Progenitor cell of endocrine pancreas (in vitro differentiated cells): ENCODE measurements at places on chromosomes 6 and 20.

- H3K4me1 ChIP-seq, result no peaks in the 10 kb centered on the region
- DNase-seq, result no peak
- H3K27me3 ChIP-seq, result no peaks in the 10 kb centered on the region
- no peak overlapping the region for H3K27ac ChIP-seq
Measured at GRCh38 chr6:38549795-38550194, 89.9 kb downstream of the BTBD9 start.

DNA sequence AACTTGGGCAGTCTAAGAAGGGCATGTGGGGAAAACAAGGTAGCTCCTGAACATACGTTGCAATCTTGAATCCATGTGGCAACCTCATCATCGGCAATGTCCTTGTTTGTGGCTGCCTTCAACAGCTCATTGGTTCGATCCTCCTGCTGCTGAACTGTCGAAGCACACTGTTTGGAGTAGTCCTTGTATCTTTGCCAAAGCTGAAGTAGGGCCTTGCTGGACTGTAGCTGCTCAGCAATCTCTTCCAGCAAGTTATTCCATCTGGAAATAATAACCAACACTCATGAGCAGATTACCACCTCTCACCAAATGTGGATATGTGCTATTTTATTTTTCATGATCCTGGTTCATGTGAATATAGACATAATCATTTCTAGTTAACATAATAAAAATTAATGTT is 413.3 kb downstream of the ESR1 start:
- peaks cover 2% of the 10 kb centered on the region for H3K4me1 ChIP-seq
- no peak for DNase-seq
- H3K27me3 ChIP-seq, result no peaks in the 10 kb centered on the region
- no peak overlapping the region for H3K4me3 ChIP-seq

DNA sequence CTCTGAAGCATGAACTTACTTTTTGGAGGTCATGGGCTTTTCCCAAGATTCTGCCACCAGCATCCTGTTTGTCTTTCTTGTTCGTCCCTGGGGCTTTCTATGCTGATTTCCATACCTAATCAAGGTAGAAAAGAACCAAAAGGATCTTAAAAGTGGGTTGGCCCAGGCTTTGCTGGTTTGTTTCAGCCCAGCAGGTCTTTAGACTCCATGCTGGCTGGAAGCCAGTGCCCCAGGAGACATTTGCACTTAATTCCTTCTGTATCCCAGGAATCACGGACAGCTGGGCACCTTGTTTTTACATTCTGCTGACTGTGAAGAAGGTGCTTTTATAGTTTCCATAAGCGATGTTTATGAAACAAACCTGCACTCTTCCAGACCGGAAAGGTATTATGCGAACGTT is 195.9 kb downstream of the CDH4 start:
- no peak overlapping the region for H3K27ac ChIP-seq
- no peak for DNase-seq
- peaks cover 7% of the 10 kb centered on the region for H3K27me3 ChIP-seq
- no peaks in the 10 kb centered on the region for H3K4me1 ChIP-seq
- H3K36me3 ChIP-seq, result no peaks in the 10 kb centered on the region

- H3K27me3 ChIP-seq, result peaks cover under 1% of the 10 kb centered on the region
- no peak for DNase-seq
- peak overlapping the region; percentile 31 for H3K4me3 ChIP-seq
- no peaks in the 10 kb centered on the region for H3K36me3 ChIP-seq
Measured at GRCh38 chr20:63538204-63539091, 1.3 kb upstream of the PTK6 start.

DNA sequence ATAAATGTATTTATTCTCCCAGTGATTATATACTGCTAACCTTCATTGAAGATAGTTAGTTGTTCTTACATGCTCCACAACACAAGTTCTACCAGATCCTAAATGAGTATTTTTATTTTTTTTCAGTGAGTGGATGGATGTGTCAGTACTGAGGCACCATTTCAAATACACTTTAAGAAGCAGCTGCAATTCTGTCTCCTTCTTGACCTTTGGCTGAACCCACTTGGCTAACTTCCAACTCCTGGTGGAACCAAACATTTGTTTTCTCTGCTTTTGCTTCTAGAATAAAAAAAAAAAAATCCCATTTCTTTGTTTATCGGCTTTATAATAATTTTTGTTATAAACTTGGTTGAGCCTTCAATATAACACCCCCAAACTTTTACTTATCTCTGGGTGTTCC is 458.3 kb upstream of the MAP3K7 start:
- H3K27ac ChIP-seq, result no peak overlapping the region
- H3K36me3 ChIP-seq, result no peaks in the 10 kb centered on the region
- no peak overlapping the region for H3K4me3 ChIP-seq
- no peak for DNase-seq
- peaks cover 4% of the 10 kb centered on the region for H3K4me1 ChIP-seq
- H3K27me3 ChIP-seq, result no peaks in the 10 kb centered on the region

DNA sequence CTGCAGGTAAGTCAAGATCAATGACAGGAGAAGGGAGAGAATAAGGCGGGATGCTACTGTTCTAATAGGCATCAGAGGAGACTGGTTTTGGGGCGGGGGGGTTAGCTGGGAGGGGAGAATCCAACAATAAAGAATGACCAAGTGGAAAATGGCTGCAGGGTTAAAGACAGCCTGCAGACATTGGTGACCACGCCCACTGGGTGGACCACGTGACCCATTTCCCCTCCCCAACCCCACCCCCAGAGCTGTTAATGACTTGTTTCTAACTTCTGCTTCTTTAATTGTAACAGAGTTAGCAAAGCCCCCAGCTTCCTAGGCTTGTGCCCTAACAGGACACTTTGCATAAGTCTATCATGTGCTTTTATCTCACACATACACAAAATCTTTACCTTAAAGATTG is 344.5 kb downstream of the KIF16B start:
- H3K27ac ChIP-seq, result no peak overlapping the region
- H3K36me3 ChIP-seq, result peaks cover 2% of the 10 kb centered on the region
- H3K4me1 ChIP-seq, result no peaks in the 10 kb centered on the region
- H3K27me3 ChIP-seq, result no peaks in the 10 kb centered on the region
- DNase-seq, result no peak
